Activated B cell treated with CpG ODN at 0.5 μM for 24 hours (primary cell): ENCODE measurements at places on chromosomes 4 and X. TPM values are rescaled to one million over a fixed set of nuclear protein-coding genes. Genes with fewer than 3 reads are reported as not detected.

Gene SMIM10L2A
- total RNA-seq = 0.10 and 0.11 TPM in 2 replicates

Gene ENAM
- total RNA-seq = 0.10 TPM in 1 of 2 replicates, not detected in the other

Gene NAP1L2
- 0.80 and 1.1 TPM in 2 replicates for total RNA-seq

Gene PRDM8
- 9.0 and 11.6 TPM in 2 replicates for total RNA-seq

Gene MAPK10
- total RNA-seq = 0.20 and 0.75 TPM in 2 replicates

Gene GPRIN3
- total RNA-seq = 1.8 and 1.9 TPM in 2 replicates

Gene GPR50
- not detected in 2 replicates for total RNA-seq
